ENCODE measurements at places on chromosomes 12 and 14.
A peak's percentile ranks its signal among the peaks of the same experiment; 100 is the strongest.

- no peak for DNase-seq
These were observed 37.2 kb downstream of the BTBD7 start for GRCh38 chr14:93295541-93296220.

DNA sequence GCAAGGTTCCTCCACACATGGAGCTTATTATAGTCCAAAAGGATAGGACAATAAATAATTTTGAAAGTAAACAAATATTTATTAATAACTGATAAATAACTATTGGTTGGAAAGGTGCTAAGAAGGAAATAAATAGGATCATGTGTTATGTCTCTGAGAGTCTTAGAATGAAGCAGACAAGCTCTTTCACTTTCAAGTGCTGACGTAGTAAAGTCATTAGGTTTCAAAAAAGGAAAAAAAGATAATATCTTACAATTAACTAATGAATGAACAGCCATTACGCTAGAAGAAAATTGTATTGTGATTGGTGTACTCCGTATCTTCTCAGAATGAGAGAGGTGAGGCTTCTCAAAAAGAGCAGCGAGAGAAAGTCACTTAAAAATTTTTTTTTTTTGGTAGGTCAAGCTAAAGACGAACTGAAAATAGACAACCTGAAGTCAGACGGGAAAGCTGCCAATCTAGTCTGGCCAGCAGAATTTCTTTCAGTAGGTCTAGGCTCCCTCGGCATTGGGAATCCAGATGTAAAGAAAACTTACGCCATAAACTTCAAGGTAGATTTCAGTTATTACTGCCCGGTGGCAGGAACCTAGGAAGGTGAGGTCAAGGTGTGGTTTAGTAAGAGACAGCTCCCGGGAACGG, 583 bp upstream of the LEMD3 start:
- DNase-seq, result peak; percentile 34

- DNase-seq, result no peak
These were observed 40.2 kb downstream of the HEATR5A start for GRCh38 chr14:31380106-31380505.

- DNase-seq, result no peak
These were observed 46.9 kb upstream of the KCNA1 start for GRCh38 chr12:4862809-4863208.
